NB4 (cell line): ENCODE measurements at places on chromosomes 2 and 18.

DNA sequence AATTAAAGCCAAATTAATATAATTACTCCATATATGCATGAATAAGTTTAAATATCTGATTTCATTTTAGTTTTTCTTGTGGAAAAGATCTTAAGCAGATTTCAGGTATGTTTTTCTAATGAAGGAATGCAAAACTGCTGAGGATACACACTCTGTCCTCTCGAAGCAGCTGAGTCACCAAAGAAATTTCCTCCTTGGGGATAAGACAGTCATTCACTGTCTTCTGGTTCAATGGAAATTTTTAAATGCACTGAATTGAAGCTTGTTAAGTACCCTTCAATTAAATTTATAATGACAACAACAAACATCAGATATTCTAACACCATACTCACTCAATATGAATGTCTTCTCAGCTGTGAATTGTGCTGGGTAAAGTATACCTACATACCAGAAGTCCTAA, 101.5 kb upstream of the DNER start:
- DNase-seq, result no peak

GRCh38 chr18:11884396-11885030, 23.6 kb downstream of the MPPE1 start:
- peak; percentile 41 for DNase-seq

GRCh38 chr18:6220129-6220528, 194.6 kb downstream of the L3MBTL4 start:
- no peak for DNase-seq

DNA sequence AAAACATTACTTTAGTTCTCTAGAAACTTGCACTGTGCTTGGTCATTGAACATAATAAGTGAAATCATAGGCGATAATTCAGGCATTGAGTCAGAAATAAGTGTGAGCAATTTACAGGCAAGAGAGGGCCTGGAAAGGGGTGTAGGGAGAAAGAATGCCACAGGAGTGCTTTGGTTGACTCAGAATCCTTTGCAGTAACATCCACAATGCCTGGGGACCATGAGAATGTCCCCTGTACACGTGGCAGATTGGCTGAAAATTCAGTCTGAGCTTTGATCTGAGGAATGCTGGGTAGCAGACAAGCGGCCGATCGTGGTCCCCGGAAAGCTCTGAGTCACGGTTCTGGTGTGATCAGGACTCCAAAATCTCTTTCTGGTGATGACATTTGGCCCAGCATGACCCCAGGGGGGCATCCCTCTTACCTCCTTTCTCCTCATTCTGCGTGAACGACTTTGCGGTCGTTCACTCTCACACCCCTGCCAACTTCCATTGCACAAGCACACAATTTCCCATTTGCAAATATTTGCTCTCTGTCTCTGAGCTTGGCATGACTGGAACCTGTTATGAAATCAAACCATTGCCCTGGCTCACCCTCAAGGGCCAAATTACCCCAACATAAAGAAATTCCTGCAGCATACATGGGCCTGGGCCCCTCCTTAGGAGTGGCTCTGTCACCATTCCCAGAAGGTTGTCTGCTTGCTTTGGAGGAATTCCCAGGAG, 305.0 kb upstream of the EPAS1 start:
- DNase-seq, result no peak

DNA sequence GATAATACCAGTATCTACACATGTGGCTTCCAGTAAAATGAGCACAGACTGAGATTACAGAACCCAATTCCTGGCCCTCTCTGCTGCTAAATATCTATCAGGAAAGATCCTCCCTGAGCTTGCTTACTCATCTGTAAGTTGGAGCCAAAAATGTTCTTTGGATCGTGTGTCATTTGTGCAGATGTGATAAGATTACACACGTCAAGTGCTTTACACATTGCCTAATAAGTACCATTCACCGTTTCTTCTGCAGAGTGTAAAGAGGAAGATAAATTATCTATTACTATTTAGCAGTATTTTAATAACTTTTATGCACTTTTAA, 23.2 kb upstream of the SLC20A1 start:
- DNase-seq, result peak; percentile 47
